ENCODE measurements at places on chromosomes 6 and 20.

DNA sequence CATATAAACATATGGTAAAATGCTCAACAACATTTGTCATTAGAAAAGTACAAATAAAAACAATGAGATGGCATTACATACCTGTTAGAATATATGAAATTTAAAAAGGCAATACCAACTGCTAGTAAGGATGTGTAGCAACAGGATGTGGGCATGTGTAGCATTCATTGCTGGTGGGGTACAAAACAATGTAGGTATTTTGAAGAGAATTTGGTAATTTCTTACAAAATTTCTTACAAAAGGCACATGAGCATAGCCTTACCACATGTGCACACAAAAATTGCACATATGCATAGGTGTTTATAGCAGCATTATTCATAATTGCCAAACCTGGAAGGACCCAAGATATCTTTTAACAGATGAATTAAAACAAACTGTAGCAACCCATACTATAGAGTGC, 1355.1 kb upstream of the CITED2 start:
- no peak for DNase-seq

DNA sequence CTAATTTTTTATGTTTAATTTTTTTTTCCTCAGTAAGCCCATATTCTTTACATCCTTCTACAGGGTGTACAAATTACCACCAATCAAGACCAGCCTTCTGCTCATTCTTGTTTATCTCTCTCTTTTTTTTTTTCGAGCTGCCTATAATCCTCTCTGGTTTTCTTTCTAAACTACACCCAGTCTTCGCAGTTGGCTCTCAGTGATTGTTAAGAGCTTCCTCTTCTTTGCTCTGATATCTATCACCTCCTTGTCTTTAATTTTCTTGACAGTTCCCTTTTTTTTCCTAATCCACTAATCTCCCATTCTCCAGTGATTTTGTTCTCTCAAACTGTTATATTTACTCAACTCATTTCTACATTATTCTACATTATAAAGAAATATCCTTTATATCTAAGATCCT, 38.5 kb upstream of the PTPRK start:
- no peak for DNase-seq

DNA sequence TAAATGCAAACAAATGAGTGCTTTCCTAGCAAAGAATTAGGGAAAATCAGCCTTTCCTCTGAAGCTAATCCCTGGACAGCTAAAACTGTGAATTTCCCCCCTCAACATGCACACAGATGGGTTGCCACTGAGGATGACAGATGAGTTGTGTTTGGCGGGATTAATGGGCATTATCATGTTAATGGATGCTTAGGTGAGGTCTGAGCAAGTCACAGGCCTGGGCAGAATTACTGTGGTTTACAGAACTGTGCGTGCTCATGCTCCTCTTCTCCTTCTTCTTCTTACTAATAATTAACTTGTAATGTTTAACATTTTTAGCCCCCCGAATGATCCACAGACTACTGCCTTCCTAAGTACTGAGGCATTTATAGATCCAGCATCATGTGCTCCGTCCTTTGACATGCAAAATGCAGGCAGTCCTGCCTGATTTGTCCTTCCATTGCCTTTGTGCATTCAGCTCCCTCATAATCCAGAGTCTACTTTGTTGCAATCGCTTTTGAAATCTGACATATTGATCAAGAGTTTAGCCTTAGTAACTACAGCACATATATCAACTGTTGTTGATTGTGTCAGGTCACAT, 753.4 kb upstream of the MMS22L start:
- DNase-seq: no peak

GRCh38 chr20:63023936-63024571, 17.3 kb upstream of the BHLHE23 start:
- no peak for DNase-seq

- no peak for DNase-seq
Observed at GRCh38 chr6:15842727-15843117, 179.9 kb upstream of the DTNBP1 start.

DNA sequence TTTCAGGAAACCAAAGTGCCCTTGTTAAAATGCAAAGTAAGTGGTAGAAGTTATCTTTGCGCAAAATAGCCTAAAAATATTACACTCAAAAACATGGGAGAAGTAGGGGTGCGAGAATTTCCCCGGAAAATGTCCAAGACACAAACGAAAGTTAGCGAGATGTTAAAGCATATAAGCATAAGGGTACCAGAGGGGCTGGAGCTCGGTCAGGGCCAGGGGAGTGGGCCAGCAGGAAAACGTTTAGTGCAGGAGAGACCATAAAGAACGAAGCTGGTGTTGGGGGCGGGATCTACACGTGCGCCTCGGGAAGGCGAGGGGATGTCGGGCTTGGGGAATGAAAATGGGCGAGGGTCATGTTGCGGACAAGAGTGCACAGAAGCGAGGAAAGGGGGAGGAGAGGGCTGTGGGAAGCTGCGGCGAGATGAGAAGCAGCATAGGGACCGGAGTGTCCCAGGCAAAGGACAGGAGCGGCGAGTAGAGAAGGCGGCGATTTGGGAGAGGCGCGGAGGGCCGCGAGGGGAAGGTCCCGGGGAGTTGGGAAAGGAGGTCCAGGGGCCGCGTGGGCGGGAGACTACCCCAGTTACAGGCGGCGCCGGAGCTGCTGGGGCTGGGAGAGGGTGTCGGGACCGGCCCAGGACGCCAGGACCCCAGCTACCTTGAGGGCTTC, 600 bp downstream of the XPO5 start:
- no peak for DNase-seq

DNA sequence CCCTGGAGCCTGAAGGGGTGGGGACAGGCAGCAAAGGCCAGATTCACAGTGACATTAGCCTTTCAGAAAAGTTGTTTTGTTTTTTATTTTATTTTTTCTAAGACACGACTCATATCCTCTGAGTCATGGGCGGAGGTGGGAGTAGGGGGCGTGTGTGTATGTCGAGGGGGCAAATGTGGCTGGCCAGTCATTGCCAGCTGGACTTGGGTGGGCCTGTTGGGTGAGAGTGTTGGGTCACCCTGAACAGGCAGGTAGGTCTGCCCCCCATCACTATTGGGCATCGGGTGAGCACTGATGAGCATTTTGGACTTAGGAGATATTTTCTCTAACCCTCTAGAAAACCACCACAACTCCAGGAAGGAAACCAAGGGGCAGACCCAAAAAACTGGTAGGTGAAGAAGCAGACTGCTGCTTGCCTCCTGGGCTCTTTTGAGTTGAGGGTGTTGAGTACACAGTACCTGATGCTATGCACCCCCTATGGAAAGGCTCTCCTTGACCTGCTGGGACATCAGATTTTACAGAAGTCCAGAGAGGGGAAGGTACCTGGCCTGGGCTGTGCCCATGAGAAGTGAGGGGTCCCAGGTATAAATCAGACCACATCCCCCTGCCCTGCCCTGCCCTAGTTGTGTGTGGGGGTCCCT, 5.6 kb downstream of the SMIM29 start:
- no peak for DNase-seq

- no peak for DNase-seq
Observed at GRCh38 chr6:159572439-159573110, 120.5 kb downstream of the SOD2 start.

GRCh38 chr6:85110943-85111342, 338.9 kb upstream of the NT5E start:
- no peak for DNase-seq

GRCh38 chr20:58374906-58375758, 13.9 kb upstream of the VAPB start:
- DNase-seq: no peak

GRCh38 chr20:45445805-45446562, 23.6 kb upstream of the WFDC2 start:
- DNase-seq: peak; percentile 42

DNA sequence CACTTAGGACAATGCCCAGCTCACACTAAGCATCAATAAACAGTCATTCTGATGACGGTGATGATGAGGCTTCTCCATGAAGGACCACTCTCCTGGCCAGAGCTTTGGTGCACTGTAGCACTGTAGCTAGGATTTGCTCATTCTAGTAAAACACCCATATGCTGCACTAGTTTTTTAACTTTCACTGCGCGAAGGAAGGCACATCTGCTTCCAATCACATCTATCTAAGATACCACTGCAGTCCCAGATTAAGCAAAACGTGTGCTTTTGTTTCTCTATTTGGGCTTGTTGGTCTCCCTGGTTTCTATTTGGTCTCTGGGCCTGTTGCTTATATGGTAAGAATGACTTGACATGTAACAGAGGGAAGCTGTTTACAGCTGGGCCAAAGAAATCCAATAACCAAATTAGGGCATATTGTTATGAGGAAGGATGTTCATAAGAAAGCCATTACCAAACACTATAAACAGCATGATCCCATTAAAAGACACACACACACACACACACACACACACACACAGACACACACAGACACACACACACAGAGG, 62.4 kb downstream of the FAM229B start:
- no peak for DNase-seq

DNA sequence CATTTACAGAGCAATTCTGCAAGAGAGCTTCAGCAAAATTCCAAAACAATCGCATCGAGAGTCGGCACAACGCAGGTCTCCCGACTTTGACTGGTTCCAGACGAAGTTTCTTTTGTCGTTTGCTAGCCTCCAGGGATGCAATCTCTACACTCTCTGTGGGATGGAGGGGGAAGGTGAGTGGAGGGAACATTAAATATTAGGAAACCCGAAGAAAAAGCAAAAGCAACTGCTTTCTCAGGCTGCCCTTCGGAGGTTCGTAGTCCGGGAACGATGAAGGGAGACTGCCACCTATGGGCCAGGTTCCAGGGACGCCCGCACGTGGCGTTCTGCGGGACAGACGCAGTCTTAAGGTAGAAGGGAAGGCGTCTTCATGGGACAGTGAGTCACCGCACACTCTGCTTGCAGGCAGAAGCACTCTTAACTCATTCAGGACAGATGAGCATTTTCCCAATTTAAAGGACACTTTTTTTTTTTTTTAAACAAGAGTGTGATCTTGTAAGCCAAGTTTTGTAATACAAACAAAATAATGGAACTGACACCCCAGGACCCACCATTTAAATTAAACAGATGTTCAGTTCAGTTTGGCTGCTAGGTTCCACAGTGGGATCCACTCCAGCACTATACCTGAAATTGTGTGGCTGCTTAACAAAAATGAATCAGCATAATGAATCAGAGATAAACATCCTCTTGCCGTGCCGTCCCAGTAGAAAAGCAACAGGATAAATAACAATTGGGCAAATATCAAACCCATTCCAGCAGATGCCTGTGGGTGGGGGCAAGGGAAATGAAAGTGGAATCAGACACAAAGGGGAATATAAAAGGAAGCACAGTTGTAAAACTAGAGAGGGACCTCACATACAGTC, 65.8 kb upstream of the ARMC2 start:
- DNase-seq: peak; percentile 96

GRCh38 chr6:84280030-84280429, 52.6 kb upstream of the CEP162 start:
- no peak for DNase-seq

- DNase-seq: no peak
Observed at GRCh38 chr6:56671160-56671559, 28.5 kb upstream of the DST start.

GRCh38 chr20:36591854-36592641, 13.5 kb upstream of the RAB5IF start:
- DNase-seq: no peak

DNA sequence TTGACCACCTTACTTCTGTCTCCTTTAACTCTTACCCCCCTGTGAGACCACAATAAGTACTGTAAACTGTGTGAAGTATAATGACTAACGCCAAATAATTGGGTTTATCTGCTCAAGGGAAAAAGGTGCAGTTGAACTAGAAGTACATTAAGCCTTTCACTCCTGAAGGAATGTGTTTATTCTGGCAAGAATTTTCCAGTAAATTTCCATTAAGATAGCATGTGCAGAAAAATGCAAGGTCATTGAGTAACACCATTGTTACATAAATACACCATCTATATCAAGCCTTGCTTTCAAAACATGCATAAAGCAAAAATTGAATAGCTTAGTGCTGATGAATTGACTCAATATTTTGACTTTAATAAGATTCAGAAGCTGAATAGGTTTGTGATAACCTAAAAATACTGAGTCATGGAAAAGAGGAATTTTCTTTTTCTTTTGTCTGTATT, 65.4 kb downstream of the ARHGAP18 start:
- no peak for DNase-seq

GRCh38 chr20:37828684-37829083, 74.2 kb upstream of the VSTM2L start:
- no peak for DNase-seq

DNA sequence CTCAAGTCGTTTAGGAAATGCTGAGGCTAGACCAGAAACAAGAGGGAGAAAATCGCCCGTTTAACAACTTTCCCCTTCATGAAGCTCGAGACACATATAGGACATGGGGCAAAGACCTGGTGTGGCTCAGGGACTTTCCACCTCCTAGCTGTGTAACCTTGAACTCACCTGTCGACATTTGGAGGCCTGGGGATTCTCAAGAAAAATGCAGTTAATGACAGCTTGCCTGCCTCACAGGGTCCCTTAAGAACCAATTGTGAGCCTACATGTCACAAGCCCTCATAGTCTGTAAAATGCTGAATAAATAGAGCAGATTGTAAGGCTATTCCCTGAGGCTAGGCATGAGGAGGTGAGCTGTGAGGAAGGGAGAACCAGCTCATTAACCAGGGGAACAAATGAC, 35.1 kb downstream of the MGME1 start:
- no peak for DNase-seq

DNA sequence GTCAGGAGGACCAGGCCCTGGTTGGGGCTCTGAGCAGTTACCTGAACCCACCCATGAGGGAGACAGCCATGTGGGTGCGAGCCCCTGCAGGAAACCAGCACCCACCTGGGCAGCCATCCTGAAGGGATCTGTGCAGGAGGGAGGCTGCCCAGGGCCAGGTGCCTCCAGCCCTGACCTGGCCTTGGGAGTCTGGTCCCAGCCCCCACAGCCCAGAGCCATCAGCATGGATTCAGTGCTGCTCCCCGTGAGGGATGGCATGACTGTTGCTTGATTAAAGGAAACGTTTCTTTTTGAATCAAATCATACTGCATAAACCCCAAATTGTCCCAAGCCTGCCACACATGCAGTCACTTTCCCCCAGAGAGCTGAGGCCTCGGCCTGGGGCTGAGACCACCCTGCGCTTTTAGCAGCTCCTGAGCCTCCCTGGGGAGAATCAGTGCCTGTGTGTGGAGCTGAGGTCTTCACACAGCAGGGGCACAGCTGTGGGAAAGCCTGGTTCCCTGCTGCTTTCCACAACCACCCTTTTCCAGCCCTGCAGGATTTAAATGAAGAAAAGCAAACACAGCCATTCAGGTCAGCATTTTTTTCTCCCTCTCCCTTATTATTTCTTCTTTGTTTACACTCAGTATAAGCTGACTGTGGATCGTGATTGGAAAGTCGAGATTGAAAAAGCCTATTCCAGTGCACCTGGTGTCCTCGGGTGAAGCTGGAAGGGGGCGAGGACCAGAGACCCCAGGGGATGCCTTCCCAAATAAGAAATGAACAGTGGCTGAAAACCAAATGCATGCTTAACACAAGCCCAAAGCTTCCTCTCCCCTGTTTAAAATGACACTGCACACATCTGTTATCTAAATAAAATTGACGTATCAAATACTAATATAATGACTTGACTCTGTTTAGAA, 283.9 kb downstream of the SMOC2 start:
- DNase-seq: no peak

- DNase-seq: no peak
Observed at GRCh38 chr6:70847106-70848084, 109.5 kb downstream of the B3GAT2 start.

Measured in Panc1 (cell line).